ENCODE measurements at places on chromosomes 1 and 21.

DNA sequence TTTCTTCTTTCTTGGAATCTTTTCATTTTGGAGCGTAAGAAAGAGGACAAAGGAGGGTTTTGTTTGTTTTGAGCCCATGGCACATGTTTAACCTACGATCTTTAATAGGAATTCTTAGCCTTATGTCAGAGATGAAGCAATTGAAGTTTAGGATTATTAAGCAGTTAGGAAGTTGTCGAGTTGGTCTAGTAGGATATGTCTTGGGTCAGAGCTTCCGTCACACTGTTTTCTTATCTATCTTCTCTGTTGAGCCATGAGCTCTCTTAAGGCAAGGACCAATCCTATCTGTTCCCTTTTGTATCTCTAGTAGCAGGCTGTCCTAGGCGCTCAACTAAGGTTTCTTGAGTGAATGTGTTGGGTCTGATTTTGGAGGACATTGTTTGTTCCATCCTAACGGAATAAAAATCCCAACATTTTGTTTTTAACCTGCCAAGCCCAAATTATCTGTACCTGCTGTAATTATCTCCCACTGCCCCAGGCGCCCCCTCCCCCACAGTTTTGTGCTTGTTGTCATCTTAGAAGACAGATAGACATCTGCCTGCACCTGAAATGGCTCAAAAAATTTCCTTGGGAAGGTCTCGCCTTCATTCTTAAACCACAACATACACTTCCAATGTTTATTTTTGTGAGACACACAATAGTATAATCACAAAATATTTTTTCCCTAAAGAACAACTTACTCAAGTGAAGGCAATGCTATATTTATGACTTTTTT lies 95.3 kb upstream of the GADD45A start:
- no peak for DNase-seq

- no peak for DNase-seq
Observed at GRCh38 chr1:31398246-31398645, 14.8 kb upstream of the SERINC2 start.

- DNase-seq, result no peak
Observed at GRCh38 chr1:42034426-42034825, 115.7 kb upstream of the HIVEP3 start.

GRCh38 chr21:27954543-27955165 lies 987.8 kb upstream of the ADAMTS5 start:
- no peak for DNase-seq

DNA sequence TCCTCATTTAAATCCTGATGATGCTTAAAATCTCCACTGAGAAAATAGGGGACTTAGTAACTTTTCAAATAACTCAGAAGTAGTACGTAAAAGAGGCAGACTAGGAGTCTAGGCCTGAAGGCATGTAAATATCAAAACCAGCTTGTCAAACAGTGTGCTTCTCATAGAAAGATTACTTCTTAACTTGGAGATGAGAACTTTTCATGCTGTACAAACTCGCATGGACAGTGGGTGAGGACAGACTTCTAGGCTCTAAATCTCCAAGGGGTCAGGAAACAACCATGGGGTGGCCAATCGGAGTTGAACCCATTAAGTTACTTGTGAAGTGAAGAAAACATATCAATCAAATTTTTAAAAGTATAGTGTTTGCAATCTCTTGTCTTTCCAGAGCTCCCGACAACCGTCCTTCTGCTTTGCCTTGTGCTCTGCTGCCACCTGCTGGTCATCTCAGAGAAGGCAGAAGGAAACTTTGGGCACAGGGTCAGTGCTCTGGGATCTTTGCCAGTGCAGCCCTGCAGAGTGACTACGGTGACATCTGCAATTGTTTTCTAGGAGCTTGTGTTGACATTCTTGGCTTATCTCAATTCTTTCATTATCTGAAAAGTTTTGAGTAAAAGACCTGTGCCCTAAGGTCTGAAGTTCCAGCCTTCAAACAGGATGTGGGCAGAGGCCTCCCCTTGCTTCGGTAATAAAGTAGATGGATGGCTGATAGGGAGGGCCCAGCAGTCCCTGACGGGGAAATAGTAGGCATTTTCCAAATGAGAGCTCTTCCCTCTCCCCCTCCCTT lies 105.1 kb upstream of the PDE4B start:
- peak; percentile 52 for DNase-seq

DNA sequence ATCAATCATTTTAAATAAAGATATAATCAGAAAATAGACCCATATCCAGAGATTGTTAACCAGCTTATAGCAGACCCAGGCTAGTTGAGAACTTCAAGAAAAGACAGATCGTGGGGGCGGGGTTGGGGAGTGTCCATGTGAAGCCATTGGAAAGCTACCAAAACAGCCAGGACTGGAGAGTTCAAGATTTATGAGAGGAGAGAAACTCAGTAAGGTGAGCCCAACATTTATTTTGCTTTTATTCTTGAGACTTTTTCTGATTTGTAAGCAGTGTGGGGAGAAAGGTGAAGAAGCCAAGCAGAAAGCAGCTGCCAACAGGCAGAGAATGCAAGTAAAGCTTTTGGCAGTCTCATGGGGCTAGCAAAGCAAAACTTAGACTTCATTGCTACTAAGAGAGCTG lies 179.9 kb downstream of the VPS13D start:
- no peak for DNase-seq

DNA sequence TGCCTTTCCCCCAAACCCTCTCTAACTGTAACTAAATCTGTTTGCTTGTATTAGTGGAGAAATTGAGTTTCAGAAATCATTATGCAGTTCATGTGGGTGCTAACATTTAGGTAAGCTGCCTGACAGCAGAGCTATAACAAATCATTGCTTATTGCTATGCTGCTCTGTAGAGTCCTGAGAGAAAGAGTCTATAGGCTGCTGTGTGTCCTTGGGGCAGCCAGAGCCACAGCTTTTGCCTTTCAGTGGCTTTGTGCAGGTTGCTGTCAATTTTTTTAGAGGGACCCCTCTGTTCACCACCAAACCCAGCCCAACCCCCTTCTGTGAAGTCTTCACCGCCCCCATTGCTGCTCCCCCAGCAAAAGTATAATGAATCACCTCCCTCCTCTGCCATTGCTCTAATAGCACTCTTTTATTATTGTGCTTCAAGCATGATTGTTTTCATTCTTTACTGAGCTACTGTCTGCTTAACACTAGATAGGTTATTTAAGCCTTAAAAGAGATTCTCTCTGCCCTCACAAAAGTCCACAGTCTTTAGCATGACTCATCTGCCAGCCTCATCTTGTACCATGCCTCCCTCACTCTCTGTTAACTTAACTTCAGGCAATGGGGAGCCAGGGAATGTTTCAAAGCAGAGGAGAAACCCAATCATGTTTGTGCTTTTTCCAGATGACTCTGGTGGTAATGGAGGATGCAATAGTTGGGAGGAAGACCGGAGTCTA lies 38.6 kb downstream of the DIRAS3 start:
- DNase-seq, result no peak

DNA sequence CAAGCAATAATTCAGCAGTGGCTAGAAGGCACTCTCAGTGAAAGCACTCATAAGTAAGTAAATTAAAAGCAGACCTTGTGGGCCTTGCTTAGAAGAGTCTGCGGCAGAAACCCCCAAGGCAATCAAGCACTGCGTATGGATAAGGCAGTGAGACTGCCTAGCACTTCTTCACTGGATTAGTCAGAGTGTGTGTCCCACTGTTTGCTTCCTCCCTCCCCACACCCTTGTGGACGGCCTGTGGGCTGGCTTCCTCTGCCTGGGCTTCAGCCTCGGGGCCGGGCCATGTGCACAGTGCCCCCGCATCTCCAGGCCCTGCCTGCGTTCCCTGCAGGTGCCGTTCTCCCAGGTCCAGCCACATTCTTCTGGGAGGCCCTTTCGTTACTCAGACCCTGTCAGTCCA lies 23.8 kb downstream of the AGT start:
- DNase-seq, result no peak

Data from stimulated activated naive CD4-positive, alpha-beta T cell (primary cell).